ENCODE measurements at places on chromosomes 13 and 19. TPM values are rescaled to one million over a fixed set of nuclear protein-coding genes. Genes with fewer than 3 reads are reported as not detected.

- no peak for DNase-seq
These were observed 13.1 kb upstream of the MEDAG start for GRCh38 chr13:30892966-30893365.

GRCh38 chr19:53102206-53102755 is 941 bp downstream of the ZNF160 start:
- no peak for DNase-seq

DNA sequence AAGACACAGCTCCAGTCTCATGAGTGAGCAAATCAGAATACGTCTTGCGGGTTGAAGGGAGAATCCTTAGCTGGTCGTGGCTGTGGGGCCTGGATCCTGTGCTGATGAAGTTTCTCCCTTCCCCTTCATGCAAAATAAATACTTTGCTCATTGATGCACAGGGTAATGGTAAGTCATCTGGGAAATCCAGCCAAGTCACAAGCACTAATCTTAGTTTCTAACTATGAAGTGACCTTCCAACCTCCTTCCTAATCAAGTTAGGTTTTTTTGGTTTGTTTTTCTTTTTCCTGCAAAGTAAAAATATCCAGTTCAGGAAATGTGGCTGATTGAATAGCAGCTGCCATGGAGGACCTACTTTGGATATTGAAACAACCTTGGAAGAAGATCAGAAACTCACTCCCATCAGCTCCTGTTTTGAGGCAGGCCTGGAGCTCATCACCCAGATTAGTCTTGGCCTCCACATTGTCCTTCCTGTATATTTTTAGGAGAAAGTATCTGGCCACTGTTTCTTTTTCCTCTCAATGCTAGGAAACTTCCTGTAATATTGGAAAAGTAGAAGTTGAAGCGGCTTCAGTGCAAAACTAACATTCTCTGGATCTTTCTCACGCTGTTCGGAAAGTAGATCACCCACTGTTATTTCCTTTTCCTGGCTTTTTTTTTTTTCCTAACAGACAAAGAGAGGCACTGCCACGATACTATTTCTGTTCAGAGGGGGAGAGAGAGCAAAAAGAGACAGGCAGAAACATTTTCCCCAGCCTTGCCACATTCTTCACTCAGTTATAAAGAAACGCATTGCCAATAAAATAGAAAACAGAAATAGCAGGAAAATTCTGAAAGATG is 12.3 kb upstream of the ARL11 start:
- DNase-seq, result no peak

Gene CYP4F2
- not detected for total RNA-seq

Measured in natural killer cell (primary cell).